Activated CD4-positive, alpha-beta T cell treated with anti-CD3 and anti-CD28 coated beads, Interleukin-2, amount 10 ng/mL, durations not matched to agents 7 days and 5 days (primary cell): ENCODE measurements at places on chromosomes 11 and 22. TPM values are rescaled to one million over a fixed set of nuclear protein-coding genes. Genes with fewer than 3 reads are reported as not detected.

The MYO7A gene
- 0.15 TPM for total RNA-seq

The BLID gene
- total RNA-seq, result not detected

The PKDREJ gene
- not detected for total RNA-seq

The RASD2 gene
- total RNA-seq, result not detected

The KCNK4 gene
- not detected for total RNA-seq

The GGTLC2 gene
- not detected for total RNA-seq

The PANX3 gene
- total RNA-seq, result not detected

The SLC39A13 gene
- 22.4 TPM for total RNA-seq

DNA sequence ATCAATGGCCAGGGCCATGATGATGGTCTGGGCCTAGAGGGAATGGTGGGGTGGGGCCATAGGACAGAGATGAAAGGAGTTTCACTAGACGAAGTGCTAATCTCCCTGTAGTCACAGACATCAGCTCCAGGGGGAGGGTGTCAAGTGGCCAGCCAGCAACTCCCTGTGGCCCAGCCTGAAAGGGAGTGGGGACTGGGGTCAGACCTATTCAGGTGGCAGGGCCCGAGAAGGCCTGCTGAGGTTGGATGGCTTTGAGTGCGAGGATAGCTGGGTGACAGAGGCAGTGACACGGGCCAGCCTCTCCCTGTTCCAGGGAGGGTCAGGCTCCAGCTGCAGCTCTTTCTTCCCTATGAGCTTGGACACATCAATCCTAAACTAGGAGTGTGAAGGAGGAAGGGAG, 11.0 kb downstream of the TOB2 start:
- no peak overlapping the region for H3K4me3 ChIP-seq
- peaks cover 36% of the 10 kb centered on the region for H3K36me3 ChIP-seq
- peaks cover 2% of the 10 kb centered on the region for H3K4me1 ChIP-seq
- no peaks in the 10 kb centered on the region for H3K27me3 ChIP-seq
- no peak for DNase-seq

DNA sequence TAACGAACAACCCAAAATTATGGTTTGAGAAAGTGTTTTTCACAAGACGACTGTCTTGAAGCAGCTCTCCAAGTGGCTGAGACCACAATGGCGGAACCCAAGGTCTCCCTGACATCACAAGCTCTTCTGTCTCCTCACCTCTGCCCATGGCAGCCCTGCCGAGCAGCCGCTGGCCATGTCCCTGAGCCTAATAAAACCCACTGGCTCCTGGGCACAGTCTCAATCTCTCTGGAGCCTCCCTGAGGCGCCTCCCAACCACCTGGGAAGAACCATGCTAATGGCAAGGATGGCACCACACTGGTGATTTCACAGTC, 50.0 kb downstream of the CLTCL1 start:
- H3K36me3 ChIP-seq, result no peaks in the 10 kb centered on the region
- no peak overlapping the region for H3K27ac ChIP-seq
- H3K4me1 ChIP-seq, result peaks cover 2% of the 10 kb centered on the region
- no peak for DNase-seq

- no peaks in the 10 kb centered on the region for H3K4me1 ChIP-seq
- no peak overlapping the region for H3K4me3 ChIP-seq
- H3K27me3 ChIP-seq, result no peaks in the 10 kb centered on the region
- H3K27ac ChIP-seq, result no peak overlapping the region
- no peak for DNase-seq
- H3K36me3 ChIP-seq, result no peaks in the 10 kb centered on the region
Observed at GRCh38 chr11:118082880-118083552, 3.7 kb downstream of the SMIM35 start.

- H3K36me3 ChIP-seq, result no peaks in the 10 kb centered on the region
- no peak for DNase-seq
- H3K27me3 ChIP-seq, result no peaks in the 10 kb centered on the region
- no peaks in the 10 kb centered on the region for H3K4me1 ChIP-seq
- no peak overlapping the region for H3K4me3 ChIP-seq
Observed at GRCh38 chr11:125091247-125091876, 20.1 kb downstream of the TMEM218 start.

DNA sequence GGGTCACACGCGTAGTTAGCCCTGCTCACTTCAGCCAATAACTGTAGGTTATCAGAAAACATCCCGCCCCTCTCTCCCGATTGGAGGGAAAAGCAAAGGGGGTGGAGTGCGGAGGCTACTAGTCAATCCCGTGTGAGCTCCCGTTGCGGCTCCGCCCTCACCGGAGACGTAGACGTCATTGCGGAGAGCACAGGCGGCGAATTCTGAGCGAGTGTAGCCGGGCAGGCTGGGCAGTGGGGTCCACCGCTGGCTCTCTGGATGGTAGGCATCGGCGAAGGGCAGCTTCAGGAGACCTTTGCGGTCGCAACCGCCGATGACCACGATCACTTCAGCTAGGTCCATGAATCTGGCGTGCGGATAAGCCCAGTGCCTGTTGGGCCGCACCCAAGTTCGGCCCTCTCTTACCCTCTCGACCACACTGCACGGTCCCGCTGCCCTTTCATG, 4.7 kb downstream of the KLHL35 start:
- H3K4me3 ChIP-seq, result peak overlapping the region; percentile 43
- peak; percentile 70 for DNase-seq
- peaks cover 11% of the 10 kb centered on the region for H3K36me3 ChIP-seq

- no peaks in the 10 kb centered on the region for H3K4me1 ChIP-seq
- H3K27me3 ChIP-seq, result no peaks in the 10 kb centered on the region
- no peak for DNase-seq
- no peak overlapping the region for H3K4me3 ChIP-seq
- no peak overlapping the region for H3K27ac ChIP-seq
- H3K36me3 ChIP-seq, result no peaks in the 10 kb centered on the region
Observed at GRCh38 chr11:110305169-110306018, 9.0 kb upstream of the RDX start.

DNA sequence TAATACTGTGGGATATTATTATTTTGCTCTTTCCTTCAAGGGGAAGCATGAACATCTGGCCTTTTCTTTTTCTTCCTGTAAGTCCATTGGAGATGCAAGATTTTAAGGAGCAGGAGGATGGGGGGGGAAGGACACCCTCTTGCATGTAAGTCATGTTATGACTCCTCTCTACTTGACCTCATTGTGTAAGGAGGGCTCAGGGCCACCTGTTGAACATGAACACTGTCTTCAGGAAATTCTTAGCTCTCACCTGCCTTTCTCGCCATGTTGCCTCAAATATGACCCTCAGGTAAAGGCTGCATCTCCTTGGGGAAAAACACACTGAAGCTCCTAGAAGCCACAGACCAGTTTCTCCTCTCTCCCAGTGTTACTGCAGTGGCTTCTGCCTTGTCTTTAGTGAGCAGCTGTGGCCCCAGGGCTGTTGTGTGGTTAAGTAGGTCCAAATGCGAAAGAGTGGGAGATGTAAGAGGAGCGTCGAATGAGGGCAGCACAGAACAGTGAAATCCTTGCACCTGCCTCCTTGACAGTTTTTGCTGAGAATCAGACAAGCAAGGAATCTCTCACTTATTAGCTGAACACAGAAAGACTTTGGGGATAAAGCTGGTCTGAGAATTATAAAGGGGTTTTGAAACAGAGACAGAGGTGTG, 1.3 kb upstream of the RAG1 start:
- DNase-seq, result no peak
- H3K36me3 ChIP-seq, result no peaks in the 10 kb centered on the region
- no peak overlapping the region for H3K27ac ChIP-seq
- H3K4me3 ChIP-seq, result no peak overlapping the region

GRCh38 chr11:65386307-65387140, at the start of gene FRMD8:
TSS of gene FRMD8 (plus strand) at chr11:65386637. CDS start at chr11:65387037, 400 bp downstream.
- peaks cover 76% of the 10 kb centered on the region for H3K4me1 ChIP-seq
- DNase-seq, result peak; percentile 88
- H3K4me3 ChIP-seq, result peak within 1 kb of the TSS; percentile 94
- H3K27ac ChIP-seq, result peak within 1 kb of the TSS; percentile 98
